Astrocyte of the spinal cord (primary cell): ENCODE measurements at places on chromosomes 7 and 10.

DNA sequence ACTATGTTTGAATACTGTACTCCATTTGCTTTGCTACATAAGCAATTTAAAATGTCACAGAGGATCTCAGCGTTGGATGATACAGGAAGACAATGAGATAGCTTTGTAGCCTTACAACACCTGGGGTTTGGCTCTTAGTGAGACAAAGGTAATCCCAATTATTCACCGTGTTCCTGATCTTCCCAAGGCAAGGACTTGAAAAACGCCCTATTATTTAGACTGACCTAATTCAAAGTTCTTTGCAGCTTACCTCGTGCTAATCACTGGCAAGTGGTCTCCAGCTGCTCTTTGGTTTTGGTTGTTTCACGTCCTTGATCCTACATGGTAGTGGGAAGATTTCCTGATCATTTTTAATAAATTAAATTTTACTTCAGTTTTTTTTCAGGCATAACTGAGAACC, 23.0 kb upstream of the C7orf33 start:
- DNase-seq = no peak

GRCh38 chr7:102138676-102139075, 148.0 kb upstream of the SH2B2 start:
- DNase-seq = no peak

DNA sequence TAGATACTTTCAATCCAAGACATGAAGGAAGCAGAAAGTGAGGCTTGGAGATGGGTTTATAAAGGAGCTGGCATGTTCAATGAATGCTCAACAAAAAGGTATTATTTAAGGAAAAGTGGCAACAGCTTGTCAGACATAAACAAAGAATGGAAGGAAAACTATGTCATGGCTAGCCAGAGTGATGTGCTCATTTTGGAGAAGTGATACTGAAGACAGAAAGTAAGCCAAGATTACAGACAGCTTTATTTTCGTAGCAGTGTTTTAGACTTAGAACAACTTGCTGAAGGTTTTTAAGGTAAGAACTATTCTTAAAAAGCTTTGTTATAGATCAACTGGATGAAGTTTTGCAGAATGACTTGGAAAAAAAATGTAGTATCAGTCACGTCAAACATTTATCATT, 160.5 kb upstream of the FERD3L start:
- DNase-seq = no peak

DNA sequence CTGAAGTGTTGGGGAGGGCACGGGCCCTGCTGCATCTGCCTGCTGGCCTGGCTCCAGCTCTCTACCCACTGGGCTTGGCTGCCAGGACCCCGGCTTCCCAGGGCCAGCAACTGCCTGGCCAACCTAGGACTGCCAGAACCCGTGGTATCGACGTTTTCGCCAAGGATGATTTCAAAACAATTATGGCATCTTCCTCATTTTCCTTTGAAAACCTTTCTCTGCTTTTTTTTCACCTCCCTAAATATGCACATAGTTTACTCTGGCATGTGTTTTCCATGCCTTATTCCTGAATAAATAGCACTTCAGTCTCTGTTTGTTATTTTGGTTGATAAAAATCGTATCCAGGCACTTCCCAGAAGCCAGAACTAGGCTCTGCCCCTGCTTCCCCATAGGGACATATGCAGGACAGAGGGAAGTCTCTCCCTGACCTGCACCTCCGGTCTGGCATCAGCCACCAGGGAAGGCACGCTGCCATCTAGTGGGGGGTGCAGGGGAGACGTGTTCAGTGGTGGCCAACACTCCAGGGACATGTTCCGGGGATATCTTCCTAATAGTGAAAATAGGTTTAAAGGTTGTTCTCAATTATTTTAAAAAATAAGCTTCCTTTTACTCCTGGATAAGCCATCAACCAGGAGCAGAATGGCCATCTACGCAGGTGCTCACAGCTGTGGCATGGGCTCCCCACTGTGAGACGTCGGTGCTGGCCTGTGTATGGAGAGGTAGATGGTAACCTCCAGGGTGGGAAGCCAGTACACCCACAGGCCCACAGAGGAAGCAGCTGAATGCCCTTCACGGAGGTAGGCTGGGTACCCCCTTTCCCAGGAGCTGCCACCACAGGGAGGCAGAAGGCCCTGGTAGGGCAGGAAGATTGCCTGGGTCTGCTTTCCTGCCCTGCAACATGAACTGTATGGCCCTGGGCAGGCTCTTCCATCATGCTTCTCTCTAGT, 30.7 kb upstream of the ANTXRL start:
- DNase-seq = no peak

- no peak for DNase-seq
These were observed 40.8 kb downstream of the RBM33 start for GRCh38 chr7:155685070-155685790.

DNA sequence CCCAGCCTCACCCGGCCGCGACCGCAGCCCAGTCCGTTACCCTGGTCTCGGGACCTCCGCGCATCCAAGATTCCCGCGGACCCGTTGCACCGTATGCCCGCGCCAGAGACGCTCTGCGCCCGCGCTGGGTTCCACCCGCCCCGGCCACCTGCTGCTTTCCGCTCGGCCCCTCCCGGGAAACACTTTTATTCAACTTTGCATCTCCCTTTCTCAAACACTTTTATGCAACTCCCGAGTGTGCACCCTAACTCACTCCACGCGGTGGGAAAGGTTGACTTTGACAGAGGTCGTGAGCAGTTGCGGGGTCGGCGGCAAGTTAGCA, at the start of gene ODAD2:
ODAD2 (minus strand) TSS at position 126 of the 322 bp plus-strand sequence. CDS start 3,937 bp downstream, outside the sequence.
- DNase-seq = peak; percentile 9

DNA sequence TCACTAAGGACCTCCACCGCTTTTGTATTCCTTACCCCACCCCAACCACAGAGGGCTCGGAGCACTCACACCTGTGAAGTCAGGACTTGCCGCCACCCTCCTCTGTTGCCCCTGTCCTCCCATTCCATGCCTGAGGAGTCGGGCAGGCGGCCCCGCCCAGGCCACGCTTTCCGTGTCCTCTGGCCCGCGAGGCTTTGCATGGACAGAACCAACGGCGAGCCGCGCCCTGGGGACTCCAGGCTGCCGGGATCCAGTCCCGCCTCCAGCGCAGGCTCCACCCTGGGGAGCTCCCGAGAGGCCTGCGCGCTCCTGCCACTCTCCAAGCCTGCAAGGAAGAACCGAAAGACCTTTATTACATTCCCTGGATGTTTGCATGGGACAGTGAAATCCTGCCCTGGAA, 366.4 kb upstream of the POM121L12 start:
- DNase-seq = no peak

DNA sequence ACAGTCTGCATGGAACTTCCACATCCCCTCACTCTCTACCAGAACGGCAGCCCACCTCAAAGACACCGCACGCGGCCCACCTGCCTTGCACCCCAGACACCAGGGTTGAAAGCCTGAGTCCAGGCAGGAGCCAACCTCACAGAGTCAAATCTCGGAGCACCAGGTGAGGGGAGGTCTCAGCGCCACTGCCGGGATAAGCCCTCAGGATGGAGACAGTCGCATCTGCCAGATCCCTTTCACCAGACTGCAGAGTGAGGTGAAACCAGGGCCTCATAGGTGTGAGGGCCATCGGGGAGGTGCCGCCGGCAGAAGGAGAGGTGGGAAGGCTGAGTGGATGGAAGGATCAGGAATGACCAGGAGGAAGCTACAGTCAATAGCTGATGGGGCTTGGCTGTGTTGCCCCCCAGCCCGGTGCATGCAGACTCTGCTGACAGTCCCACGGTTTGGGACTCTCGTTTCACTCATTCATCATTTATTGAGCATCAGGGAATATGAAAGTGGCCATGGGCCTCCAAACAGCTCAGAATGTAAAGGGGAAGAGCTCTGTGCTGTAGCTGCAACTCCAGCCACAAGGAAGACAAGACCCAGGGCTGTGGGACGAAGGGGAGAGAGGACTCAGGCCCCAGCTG, 315.0 kb downstream of the PTPRN2 start:
- no peak for DNase-seq

- DNase-seq = no peak
These were observed 352.0 kb upstream of the AKR1E2 start for GRCh38 chr10:4473977-4474376.

GRCh38 chr7:139703487-139704307, 74.1 kb downstream of the HIPK2 start:
- no peak for DNase-seq

- DNase-seq = no peak
These were observed 165.4 kb downstream of the ST7 start for GRCh38 chr7:117118579-117119180.

GRCh38 chr10:93475227-93475626, 6.9 kb downstream of the MYOF start:
- no peak for DNase-seq

DNA sequence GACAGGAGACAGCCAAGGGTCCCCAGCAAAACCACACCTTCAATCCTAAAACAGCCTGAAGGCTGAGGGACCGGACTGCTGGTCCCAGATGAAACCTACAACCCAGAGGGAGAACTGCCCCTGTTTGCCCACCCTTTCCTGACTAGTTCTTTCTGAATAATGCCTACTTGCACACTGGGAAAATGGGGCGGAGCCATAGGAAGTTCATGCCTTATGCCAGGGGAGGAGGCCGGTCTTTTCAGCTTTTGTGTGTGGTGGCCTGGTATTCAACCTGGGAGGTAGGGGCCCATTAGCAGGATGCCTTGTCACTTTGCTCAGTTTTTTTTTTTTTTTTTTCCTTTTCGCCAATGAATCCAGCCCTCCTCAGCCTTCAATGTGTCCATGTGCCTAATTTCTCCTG, 20.7 kb downstream of the TOMM7 start:
- DNase-seq = no peak

GRCh38 chr7:823649-824048, 8.6 kb upstream of the SUN1 start:
- no peak for DNase-seq

GRCh38 chr10:124042656-124043309, 50.6 kb downstream of the CHST15 start:
- DNase-seq = no peak

DNA sequence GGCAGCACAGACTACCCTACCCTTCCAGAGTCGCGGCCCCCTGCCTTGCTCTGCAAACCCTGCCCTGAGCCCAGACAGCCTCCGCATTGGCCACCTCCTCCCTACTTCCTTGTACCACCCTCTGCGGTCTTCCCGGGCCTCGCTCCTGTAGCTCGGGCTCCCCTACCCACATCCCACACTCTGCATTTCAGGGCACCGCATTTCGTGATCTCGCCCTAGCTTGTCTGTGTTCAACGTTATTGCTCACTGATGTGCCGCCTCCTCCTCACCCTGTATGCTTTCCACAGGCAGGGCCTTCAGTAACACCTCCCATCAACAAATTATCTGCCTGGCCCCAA, 6.6 kb downstream of the PDIA4 start:
- DNase-seq = no peak

GRCh38 chr10:71209731-71210541, 2.4 kb upstream of the UNC5B start:
- no peak for DNase-seq

GRCh38 chr7:50068026-50068425, 25.0 kb downstream of the ZPBP start:
- DNase-seq = peak; percentile 19

- DNase-seq = no peak
These were observed 8.4 kb downstream of the ZNF277 start for GRCh38 chr7:112214883-112215282.

GRCh38 chr7:4683884-4684565, 1.9 kb downstream of the FOXK1 start:
- peak; percentile 63 for DNase-seq

DNA sequence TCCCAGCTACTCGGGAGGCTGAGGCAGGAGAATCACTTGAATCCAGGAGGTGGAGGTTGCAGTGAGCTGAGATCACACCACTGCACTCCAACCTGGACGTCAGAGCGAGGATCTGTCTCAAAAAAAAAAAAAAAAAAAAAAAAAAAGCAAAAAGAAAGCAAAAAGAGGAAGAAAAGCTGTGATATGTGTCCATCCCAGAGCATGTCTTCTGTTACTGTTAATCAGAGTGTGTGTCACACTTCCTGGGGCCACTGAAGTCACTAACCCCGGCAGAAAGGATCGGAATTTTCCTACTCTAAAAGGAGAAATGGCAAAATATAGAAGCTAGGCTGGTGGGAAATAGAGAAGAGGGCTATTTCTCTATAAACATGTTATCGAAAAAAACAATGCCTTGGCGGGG, 11.9 kb downstream of the PIK3AP1 start:
- DNase-seq = no peak

DNA sequence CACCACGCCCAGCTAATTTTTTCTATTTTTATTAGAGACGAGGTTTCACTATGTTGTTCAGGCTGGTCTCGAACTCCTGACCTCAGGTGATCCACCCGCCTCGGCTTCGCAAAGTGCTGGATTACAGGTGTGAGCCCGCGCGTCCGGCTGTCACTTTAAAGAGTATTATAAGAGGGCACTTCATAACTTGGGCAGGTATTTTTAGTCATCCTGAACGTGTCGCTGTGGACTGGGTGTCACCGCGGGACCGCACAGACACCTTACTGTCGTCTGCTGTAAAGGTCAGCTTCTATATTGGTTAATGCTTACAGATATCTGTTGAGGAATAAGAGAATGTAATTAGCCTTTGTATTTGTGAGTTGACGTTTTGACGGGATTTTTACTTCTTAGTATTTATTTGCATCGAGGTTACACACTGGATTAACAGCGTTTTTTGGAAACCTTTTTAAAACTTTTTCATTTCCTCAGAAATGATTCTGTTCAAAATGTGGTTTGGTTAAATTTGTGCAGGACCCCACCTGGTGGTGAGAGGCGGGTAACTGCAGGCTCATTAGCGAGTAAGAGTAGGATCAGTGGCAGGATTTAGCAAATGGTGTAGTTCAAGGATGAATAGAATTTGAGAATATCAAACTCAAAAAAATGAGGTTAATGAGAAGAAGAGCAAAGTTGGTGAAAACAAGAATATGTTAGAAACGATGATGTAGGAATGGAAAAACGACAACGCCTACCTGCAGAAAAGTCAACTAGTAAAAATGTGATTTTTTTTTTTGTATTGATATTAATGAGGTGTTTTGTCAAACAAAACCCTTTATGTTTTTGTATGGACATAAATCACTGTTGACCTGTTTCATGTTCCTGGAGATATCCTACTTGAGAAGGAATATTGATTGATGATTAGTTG, 3.2 kb downstream of the DNAJB6 start:
- peak; percentile 81 for DNase-seq
